ENCODE measurements at places on chromosomes 2 and 18.

GRCh38 chr18:62479574-62479973 is 43.3 kb upstream of the ZCCHC2 start:
- DNase-seq, result no peak

DNA sequence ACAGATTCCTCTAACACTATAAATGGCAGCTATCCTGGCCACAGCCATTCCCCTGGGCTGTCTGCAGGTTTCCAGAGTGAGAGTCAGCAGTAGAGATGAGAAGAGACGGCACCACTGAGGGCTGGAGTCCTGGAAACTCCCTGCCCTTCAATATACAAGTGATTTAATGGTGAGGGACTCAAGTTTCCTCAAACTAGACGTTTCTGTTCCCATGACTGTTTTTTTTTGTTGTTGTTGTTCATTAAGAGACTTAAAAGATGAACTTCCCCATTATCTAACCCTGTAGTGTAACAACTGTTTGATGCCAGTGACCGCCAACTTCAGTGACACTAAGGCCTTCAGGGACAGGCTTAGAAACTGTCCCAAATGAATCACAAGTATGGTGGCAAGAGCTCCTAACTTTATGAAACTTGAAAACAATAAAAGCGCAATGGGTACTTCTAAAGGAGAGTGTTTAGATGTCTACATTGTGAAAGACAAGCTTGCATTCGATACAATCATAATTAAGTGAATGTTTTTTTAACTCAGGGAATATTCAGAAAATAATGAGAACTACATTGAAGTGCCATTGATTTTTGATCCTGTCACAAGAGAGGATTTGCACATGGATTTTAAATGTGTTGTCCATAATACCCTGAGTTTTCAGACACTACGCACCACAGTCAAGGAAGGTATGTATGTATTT is 34.0 kb downstream of the IL1R2 start:
- DNase-seq, result no peak

DNA sequence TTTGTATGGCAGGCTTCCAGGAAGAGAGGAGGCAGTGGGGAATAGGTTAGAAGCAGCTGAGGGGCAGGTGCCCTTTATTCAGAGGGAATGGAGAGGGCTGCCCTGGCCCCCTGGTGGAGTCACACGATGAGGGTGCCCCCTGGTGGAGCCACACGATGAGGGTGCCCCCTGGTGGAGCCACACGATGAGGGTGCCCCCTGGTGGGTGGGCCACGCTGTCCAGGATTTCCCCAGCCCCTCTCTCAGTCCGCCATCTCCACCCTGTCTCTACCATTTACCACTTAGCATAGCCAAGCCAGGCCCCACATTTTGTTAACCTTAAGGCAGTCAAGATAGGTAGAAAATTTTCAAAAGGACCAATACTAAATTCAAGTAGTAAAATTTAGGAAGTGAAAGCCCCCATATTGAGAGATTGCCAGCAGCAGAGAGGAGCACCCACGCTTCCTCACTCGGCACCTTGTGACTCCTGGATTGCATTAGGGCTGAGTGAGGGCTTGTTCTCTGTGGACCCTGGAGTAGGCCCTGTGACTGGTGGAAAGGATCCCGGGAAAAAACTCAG is 10.4 kb upstream of the FAM228A start:
- DNase-seq, result peak; percentile 17

- DNase-seq, result no peak
Measured at GRCh38 chr18:75206452-75207309, 2.3 kb downstream of the PTGR3 start.

DNA sequence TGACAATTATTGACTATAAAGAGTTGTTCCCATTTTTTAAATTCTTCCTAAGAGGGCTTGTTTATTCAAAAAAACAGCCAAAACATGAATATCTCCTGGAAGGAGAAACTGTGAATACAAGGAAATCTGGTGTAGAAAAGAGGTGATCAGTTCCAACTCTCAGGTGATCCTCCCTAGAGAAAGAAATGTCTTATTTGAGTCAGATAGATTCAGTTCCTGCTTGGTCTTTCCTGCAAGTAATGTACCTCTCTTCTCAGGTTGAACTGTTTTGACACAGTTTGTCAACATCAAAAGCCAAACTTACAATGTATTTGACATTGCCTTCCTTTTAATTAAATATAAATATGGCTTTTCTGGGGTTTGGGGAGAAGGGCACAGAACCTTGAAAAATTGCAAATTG is 567.4 kb downstream of the ARHGAP15 start:
- DNase-seq, result no peak

GRCh38 chr2:10984418-10985135 is 72.8 kb downstream of the KCNF1 start:
- no peak for DNase-seq

DNA sequence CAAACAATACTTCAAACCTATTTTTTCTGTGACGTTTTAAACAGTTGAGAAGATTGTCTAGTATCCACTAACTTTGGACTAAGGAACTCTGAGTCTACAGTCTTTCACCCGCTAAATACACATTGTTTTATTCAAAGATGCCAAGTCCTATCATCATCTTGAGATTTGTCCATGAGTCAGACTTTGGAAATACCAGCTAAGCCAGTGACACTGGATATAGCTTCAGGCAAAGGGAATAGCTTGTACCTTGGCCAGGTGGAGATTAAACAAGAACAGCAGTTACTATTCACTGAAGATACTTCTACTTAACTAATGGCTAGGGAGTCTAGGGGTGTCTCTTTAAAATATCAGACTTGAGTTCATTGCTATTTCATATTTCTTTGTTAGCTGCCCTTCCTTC is 137.5 kb downstream of the COMMD1 start:
- DNase-seq, result no peak

DNA sequence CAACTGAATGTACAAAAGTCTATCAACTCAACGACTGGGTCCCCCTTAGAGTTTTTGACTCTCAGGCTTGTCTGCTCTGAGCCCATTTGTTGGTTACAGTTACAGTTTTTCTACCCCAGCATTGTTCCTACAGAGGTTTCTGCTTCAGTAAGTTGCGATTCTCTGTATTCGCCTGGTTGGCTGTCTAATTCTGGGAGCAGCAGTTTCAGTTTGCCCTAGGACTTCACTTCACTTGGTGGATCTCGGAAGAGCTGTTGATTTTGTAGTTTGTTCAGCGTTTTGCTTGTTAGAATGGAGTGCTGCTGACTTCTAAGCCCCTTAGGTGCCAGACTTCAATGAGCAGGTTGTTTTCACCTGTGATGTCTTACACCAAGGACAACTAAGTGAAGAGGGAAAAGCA is 296.5 kb upstream of the EPAS1 start:
- DNase-seq, result no peak

- no peak for DNase-seq
Measured at GRCh38 chr2:200159829-200160781, 146.4 kb upstream of the SPATS2L start.

- DNase-seq, result no peak
Measured at GRCh38 chr18:45525301-45525700, 90.0 kb upstream of the SLC14A2 start.

Measured in CD4-positive, alpha-beta T cell treated with Interleukin-21 for 1 hour (primary cell).